Common myeloid progenitor, CD34-positive (primary cell): ENCODE measurements at places on chromosomes 11 and 22.
A peak's percentile ranks its signal among the peaks of the same experiment; 100 is the strongest.

DNA sequence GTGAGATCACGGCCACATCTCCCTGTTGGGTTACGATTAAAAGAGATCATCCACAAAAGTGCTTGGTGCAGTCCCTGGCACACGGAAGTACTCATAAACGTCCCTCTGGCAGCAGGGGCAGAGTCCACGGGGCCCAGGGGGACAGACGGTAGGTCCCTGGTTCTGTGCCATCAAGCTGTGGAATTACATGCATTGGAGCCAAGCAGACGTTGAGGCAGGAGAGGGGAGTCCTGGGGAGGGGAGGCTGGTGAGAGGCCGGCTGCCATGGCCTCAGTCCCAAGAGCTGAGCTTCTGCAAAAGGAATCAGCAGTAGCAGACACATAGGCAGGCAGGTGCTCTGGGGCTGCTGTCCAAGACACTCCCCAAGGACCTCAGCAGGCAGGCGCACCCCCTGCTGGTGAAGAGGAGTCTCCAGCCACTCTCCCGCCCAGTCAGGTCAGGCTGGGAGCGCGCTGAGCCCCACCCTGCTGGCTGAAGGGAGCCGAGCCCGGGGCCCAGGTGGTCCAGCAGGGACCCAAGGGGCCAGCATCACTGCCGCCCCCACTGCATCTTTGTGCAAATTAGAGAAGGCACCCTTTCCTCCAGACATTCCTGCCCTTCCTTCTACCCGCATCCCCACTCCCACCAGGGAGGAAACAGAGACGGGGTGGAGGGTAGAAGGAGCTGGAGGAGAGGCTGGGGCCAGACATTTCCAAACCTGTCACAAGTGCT is 7.6 kb upstream of the KCTD17 start:
- peak; percentile 80 for DNase-seq

GRCh38 chr11:6418557-6419008 is 311 bp downstream of the APBB1 start:
- peak; percentile 43 for DNase-seq

GRCh38 chr11:3010004-3010403 is 17.9 kb upstream of the NAP1L4 start:
- DNase-seq = no peak

- no peak for DNase-seq
Measured at GRCh38 chr22:35008213-35008612, 57.7 kb upstream of the ISX start.

DNA sequence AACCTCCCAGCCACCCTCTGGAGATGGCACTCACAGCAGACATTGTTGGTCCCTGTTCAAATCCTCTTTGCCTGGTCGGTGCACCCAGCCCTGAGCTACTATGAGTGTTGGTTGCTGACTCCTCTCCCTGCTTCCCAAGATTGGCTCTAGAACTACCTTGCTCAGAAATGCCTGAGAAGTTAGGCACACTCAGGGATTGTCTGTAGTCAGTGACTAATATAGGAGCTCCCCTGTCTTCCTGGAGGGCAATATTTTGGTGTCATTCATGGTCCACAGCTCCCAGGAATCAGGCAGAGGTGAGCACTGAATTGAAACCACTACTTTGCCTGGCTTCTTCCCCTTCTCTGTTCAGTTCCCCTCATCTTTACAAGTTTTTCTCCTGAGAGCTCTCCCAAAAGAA is 325.9 kb downstream of the MIAT start:
- no peak for DNase-seq

- DNase-seq = no peak
Measured at GRCh38 chr11:75583718-75584658, 21.9 kb downstream of the SERPINH1 start.

DNA sequence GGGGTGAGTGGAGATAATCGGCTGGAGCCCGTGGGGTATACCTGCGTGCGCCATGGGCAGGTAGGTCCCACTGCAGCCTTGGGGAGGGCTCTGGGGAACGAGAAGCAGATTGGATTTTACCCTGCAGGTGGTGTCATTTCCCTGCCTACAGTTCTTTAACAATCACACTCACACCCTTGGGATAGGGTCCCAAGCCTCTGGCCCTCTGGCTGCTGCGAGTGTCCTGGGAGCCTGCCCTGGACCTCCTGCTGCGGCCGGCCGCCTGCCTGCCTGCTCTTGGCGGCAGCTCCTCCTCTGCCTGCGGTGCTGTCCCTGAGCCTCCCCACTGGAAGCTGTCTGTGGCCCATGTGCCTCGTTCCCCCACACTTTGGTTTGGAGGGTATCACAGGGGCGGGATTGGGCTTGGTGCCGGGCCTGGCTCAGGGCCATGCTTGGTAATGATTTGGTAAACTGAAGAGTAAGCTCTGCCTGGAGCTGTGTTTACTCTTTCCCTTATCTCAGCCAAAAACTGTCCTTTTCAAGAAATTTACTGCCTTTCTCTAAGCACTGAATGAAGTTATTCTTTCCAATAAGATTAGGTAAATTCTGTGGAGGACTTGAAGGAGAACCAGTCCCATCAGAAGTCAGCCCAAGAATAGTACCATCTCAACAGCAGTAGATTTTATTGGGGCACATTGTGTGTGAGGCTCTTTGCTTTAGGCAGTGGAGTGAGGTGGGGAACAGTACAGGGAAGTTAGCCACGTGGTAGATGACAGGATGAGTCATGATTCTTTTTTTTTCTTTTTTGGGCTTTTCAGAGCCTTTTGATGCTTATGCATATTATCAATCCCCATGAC is 53.7 kb downstream of the TBC1D22A start:
- DNase-seq = peak; percentile 61

- DNase-seq = no peak
Measured at GRCh38 chr22:42734406-42734805, 13.7 kb upstream of the A4GALT start.

- DNase-seq = no peak
Measured at GRCh38 chr11:16311831-16312230, 44.5 kb downstream of the SOX6 start.

- no peak for DNase-seq
Measured at GRCh38 chr22:22198751-22199150, 45.8 kb upstream of the VPREB1 start.

- no peak for DNase-seq
Measured at GRCh38 chr22:24330636-24331035, 60.0 kb downstream of the SPECC1L start.

DNA sequence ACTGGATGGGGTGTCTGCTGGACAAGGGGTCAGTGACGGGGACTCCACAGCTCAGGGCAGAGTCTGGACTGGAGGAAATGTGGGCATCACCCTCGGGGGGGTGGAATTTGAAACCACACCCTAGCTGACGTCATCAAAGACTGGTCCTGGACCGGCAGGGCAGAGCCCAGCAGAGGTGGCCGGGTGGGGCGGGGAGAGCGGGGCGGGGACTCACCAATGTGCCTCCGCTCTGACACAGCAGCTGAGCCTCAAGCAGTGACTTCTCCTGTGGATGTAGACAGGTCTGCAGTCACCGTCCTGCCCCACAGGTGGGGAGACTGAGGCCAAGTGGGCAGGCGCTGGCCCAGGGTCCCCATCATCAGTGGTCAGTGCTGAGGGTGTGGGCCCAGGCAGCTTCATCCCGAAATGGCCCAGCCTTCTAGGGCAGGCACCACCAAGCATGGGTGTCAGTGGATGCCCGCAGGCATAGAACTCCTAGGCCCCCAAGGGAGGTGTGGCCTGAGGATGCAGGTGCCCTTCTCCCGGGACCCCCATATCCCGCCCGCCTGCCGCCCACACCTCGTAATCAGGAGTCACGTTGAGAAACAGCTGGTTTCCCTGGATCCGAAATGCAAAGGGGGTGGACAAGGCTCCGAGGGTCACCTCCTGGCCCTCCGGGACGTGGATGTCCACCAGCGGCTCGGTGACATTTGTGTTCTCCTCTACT is 603 bp downstream of the CDHR5 start:
- no peak for DNase-seq

- peak; percentile 14 for DNase-seq
Measured at GRCh38 chr11:36703055-36703404, 105.0 kb upstream of the RAG2 start.

GRCh38 chr11:127601578-127601977 is 601.0 kb upstream of the KIRREL3 start:
- no peak for DNase-seq

GRCh38 chr22:46858181-46858771 is 95.8 kb downstream of the TBC1D22A start:
- no peak for DNase-seq

DNA sequence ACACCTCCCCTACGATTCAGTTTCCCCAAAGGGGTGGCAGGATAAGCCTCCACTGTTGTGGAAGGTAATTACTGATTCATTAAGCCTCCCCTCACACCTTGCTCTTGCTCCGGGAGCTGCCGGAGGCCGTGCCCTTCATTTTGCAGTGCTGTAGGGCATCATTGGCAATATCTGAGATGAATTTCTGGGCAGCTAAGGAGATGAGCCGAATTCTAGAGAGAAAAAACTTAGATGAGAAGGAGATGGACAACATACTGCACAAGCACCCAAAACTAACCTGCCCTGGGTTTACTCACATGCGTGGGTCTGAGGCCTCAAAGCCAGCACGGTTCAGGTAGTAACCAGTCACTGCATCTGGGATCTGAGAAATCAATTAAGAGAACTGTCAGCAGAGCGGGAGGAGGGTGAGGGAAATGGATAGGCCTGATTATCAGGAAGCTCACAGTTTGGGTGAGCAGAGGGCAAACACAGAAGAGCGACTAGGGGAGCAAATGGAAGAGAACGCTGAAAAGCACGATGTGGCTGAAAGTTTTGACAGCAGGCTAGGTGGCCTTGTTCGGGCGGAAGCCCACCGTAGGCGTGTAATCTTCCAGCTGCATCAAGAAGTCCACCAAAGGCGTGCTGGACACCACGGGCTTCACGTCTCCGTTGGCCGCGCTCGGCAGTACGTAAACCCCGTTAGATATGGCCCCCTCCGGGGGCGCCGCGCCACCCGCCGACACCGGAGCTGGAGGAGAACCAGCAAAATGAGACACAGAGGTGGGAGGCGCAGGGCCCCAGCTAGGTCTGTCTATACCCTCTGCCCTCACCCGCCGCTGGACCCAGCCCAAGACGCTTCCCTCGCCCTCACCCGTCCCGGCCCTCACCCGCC is 689 bp downstream of the TAF10 start:
- peak; percentile 29 for DNase-seq

DNA sequence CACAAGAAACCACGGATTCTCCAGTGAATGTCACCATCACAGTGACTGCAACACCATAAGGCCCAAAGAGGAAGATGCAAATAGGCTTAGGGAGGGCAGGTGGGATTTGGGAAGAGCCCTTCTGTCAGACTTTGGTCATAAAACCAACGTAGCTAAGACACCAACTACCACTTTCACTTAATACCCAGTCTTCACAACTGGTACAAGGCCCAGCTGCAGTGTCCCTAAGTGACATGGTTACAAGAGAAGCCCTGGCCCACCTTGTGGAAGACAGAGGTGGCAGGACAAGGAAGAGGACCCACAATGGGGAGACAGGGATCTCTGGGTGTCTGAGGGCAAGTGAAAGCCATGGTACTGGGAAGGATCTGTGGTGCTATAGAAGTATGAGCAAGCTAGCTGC is 10.0 kb downstream of the VSIG10L2 start:
- DNase-seq = no peak

DNA sequence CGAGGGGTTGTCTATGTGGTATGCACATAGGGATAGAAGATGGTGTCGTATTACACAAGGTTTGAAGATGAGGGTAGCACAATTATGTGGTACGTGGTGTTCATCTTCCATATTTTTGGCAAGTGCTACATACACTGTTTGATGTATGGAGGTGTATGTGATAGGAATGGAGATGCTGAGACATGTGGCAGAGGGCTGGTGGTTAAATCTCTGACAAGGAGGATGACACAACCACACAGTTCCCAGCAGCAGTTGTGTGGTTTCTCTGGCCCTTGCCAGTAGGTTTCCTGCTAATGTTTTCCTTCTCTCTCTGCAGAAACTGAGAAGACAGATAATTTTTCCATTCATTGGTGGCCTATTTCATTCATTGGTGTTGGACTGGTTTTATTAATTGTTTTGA is 17.0 kb downstream of the NCR3LG1 start:
- DNase-seq = no peak

- DNase-seq = no peak
Measured at GRCh38 chr11:102292933-102293332, 24.4 kb upstream of the BIRC3 start.

- DNase-seq = peak; percentile 98
Measured at GRCh38 chr11:44611687-44612434, 46.4 kb downstream of the CD82 start.

- DNase-seq = no peak
Measured at GRCh38 chr11:92306966-92307510, 82.4 kb downstream of the FAT3 start.

- no peak for DNase-seq
Measured at GRCh38 chr22:26922806-26923205, 265.4 kb downstream of the MIAT start.

GRCh38 chr22:47060718-47061117 is 298.3 kb downstream of the TBC1D22A start:
- no peak for DNase-seq

GRCh38 chr11:85827748-85828639 is 17.1 kb upstream of the SYTL2 start:
- peak; percentile 91 for DNase-seq

DNA sequence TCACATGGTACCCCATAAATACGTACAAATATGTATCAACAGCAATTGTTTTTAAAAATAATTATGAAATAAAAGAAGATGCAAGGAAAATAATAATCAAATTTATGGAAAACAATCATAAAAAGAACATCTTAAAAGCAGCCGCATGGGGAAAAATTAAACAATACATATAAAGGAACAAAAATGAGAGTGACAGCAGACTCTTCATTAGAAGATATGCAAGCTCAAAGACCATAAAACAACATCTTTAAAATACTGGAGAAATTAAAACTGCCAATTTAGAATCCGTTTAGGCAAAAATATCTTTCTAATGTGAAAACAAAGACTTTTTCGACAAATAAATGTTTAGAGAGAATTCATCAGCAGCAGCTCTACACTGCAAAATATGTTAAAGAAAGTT is 190.6 kb upstream of the C11orf58 start:
- DNase-seq = no peak

DNA sequence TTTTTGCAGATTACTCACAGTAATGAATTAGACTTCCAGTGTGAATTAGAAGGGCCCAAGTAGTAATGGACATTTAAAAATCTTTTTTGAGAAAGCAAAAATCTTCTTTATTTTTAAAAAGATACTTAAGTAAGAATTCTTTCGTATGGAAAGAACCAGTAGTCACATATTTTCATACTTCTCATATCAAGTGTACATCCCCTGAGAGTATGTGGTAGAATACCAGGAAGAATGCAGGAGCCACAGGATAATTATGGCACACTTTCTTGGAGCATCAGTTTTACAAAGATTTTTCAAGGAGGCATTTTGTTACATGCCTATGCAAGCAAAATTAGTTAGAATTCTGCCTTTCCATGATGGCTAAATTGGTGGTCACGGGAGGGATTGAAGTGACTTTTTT is 28.1 kb downstream of the POLD3 start:
- DNase-seq = no peak

DNA sequence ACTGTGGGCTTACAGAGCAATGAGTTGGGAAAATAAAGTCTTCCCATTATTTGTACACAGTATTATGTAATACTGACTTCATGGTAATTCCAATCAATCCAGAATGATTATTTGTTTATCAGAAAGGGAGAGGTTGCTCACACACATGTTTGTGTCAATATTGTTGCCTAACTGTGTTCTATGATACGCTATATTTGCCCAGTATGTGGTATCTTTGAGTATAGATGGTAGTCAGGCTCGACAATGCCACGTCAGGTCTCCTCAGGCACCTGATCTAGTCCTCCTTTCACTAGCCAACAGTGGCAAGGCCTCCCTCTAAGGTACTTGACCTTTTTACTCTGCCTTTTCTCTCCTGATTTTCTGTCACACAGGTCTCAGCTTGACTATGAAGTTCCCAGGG is 5.3 kb downstream of the DNHD1 start:
- DNase-seq = no peak
